HT-29 (cell line): ENCODE measurements at places on chromosomes 3 and 15.

DNA sequence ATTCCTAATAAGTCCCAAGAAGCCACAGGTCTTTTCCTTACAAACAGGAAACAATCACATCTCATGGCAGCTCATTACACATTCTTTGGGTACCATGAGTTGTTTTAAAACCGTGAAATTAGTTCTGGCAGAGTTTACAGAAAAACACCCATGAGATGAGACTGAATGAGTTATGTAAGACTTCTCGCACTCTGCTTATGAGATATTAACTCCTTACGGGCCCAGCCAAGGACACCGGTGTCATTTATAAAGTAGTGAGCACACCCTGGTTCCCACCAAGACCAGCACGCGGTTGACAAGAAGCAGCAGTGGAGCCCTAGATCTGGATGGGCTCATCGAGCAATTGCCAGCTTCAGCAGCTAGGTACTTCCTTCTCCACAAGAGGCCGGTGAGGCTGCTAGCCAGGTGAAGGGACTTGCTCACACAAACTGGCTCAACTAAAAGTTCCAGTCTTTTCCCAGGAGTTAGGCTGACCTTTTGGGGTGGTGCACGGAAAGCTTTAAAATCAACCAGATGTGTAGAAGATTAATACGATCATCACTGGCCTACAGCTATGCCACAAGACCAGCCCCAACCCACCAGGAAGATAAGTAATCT lies 318.6 kb upstream of the ICE2 start:
- no peak for DNase-seq

DNA sequence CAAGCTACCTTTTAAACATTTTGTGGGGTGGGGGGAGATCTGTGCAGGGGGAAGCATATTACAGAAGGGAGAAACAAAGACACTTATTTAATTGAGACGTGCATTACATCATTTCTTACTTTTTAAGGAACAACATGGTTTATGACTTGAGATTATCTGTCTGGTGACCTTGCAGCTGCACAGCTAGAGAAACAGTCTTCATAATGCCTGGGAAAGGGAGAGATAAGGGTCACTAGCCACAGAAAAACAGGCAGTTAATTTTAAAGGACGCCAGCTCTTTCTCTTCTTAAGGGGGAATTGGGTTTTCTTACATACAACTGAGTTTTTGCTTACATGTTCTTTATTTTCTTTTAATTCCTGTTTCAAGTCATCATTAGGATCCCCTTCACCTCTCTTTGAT lies 147.9 kb downstream of the SST start:
- DNase-seq, result no peak

- DNase-seq, result no peak
Measured at GRCh38 chr3:14823393-14823792, 4.6 kb downstream of the FGD5 start.

DNA sequence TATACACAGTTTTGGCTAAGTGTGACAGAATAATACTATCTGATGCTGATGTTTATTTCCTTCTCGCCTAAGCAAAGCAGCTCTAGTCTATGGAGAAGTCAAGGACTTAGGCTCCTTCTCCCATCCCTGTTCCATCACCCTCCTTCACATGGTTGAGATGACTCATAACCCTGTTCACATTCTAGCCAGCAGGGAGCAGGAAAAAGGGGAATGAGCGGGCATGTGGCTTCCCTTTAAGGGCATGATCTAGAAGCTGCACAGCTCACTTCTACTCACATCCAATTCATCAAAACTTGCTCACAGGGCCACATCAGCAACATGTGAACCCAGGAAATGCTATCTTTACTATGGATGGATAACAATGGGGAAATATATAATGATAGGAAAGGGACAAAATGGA lies 40.9 kb downstream of the CBLB start:
- DNase-seq, result peak; percentile 72

DNA sequence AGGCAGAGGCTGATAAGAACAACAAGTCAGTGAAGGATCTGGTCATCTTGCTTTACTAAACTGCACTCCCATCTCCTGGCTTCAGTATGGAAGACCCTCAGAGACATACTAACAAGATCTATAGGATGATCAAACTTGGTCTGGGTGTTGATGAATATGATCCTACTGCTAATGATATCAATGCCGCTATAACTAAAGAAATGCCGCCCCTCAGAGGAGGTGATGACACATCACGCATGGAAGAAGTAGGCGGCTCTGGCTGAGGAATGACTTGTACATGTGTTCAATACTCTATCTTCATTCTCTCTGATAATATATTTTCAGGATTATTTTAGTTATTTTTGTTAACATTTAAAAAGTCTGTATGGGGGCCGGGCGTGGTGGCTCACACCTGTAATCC lies 17.5 kb upstream of the EIF2B5 start:
- DNase-seq, result peak; percentile 12

GRCh38 chr3:99873269-99874102 lies 55.8 kb downstream of the CMSS1 start:
- DNase-seq, result no peak

GRCh38 chr15:85412956-85413854 lies 32.8 kb downstream of the AKAP13 start:
- peak; percentile 83 for DNase-seq

DNA sequence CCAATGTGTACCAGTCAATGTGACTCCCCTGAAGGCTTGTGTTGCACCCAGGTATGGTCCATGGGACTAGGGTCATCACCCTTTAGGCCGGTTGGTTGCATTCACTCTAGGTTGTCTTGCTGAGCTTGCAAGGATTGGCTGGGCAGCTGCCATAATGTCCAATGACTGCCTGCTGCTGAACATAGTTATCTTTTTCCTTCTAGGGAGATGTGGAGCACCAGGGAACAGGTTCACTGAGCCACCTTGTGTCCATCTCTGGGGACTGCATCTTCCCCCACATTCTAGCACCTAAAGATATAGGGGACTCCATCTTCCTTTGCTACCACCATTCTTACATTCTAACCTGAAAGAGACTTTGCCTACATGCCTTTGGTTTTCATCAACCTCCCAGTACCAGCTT lies 580.4 kb upstream of the TBL1XR1 start:
- DNase-seq, result peak; percentile 83

DNA sequence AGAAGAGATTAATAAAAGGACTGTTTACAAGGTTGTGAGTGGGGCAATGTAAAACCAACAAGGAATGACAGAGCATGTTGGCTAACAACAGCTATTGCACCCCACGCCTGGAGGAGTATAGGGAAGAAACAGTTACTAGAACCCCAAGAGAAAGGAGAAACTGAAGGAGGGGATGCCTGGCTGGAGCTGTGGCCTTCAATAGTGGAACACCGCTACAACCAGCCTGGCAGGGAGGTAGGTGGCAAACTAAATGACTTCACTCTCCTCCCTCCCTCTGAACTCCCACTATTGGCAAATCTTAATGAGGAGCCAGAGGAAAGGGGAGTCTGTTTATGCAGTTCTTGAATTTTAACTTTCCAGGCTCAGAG lies 7.2 kb upstream of the CD47 start:
- DNase-seq, result no peak

GRCh38 chr15:45166834-45167630 lies 20.7 kb downstream of the SHF start:
- peak; percentile 92 for DNase-seq

DNA sequence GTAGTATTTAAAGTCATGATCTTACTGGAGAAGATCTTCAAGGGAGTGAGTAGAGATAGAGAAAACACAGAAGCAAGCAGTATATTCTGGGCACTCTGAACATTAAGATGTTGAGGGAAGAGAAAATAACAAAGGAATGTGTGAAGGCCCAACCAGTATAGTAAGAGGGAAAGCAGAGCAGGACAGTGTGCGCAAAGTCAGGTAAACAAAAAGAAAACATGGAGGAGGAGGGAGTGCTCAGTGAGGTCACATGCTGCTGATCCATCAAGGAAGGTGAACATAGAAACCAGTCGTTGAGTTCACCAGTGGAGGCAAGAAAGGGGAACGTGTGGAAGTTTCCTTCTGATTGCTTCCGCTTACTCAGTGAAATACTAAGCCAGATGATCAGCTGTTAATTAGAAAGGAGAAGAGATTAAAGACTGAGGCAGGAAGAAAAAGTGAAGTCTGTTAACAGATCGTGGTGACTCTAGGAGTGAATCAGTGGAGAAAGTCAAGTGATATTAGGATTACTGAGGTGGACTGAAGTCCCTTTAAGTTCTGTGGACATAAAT lies 47.2 kb downstream of the OPA1 start:
- DNase-seq, result no peak

DNA sequence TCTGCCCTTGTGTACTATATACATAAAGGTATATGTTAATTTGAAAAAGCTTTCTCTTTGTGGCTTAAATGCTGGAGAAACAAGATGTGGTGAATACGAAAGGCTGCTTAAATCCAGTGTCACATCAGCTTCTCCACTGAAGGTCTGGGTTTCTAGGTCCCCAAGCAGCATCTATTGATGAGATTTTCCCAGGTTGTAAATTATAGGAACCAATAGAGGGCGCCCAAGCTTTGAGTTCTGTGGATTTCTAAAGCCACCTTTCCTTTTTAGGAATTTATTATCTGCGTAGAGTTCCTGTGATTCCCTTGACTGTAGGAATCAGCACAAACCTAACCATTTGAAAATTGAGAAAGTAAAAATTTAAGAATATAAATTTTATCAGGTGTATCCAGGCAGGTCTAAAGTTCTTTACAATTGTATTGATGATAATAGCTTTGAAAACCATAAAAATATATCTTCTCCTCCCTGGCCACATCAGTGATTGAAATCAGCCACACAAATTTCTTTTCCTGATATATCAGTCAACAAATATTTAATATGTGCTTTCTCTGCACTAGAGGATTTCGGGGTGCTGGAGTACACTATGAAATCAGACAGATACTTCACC lies 88.3 kb upstream of the ADAMTSL3 start:
- DNase-seq, result peak; percentile 89

- no peak for DNase-seq
Measured at GRCh38 chr3:55868347-55868746, 381.2 kb upstream of the WNT5A start.

- DNase-seq, result no peak
Measured at GRCh38 chr3:185521349-185522138, 22.7 kb upstream of the TMEM41A start.

DNA sequence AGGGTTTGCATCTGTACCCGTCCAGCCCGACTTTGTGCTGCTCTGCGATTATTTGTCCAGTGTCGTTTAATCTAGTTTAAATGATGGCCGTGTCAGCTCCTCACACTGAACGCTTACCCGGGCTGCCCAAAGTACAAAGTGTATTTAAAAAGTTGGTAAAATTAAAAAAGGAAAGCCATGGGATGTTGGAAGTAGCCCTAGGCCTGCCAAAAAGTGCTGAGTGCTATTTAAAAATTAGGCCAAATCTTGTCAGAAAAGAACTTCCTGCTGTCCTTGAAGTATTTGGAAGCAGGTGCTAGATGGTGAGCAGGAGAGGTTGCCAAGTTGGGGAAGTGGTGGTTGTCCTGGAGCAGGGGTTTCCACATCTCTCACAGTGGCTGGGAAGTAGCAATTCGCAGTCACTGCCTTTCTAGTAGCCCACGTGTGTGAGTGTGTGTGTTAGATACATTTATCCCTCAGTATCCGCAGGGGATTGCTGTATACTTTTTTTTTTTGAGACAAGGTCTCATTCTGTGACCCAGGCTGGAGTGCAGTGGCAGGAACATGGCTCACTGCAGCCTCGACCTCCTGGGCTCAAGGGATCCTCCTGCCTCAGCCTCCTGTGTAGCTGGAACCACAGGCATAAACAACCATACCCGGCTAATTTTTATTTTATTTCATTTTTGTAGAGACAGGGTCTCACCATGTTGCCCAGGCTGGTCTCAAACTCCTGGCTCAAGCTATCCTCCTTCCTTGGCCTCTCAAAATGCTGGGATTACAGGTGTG lies 664 bp downstream of the PPCDC start:
- DNase-seq, result peak; percentile 61

DNA sequence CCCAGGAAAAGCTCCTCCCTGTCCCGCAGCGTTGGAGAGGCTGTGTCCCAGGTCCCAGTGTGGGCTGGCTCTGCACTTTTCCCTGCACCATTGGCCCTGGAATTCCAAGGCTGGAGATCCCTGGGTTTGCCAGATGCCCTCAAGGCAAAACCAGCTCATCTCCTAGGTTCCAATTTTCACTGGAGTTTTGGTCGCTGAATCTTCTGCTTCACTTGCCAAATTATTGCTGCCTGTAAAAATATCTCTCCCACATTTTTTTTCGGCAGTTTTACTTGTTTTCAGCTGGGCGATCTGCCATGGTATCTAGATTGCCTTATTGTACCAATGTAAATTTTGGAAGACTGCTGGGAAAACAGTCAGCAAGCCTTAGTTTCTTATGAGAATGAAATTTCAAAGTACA lies 150.9 kb upstream of the ATP10A start:
- no peak for DNase-seq

DNA sequence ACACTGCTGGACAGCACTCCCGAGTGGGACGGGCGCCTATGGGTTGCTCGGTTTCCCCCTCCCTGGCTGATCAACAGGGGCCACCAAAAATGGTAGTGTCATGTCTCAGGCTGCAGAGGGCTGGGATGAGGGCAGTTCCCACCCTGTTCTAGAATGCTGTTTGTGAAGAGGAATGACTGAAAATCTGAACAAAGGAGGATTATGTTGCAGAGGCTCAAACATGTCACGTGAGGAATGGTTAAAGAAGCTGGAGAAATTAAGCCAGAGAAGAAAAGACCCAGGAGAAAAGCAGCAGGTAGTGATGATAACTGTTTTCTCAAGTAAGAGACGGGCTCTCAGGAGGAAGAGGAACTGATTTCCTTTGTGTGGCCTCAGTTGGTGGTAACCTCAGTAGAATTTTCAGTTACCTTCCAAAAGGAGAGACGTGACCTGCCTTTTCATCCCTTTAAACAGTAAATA lies 10.4 kb downstream of the SPG21 start:
- no peak for DNase-seq

GRCh38 chr15:68276668-68277067 lies 877 bp upstream of the FEM1B start:
- DNase-seq, result no peak
